Right ventricle myocardium inferior (tissue), 1 donor: ENCODE measurements at places on chromosomes 4 and X. TPM values are rescaled to one million over a fixed set of nuclear protein-coding genes. Genes with fewer than 3 reads are reported as not detected.

DNA sequence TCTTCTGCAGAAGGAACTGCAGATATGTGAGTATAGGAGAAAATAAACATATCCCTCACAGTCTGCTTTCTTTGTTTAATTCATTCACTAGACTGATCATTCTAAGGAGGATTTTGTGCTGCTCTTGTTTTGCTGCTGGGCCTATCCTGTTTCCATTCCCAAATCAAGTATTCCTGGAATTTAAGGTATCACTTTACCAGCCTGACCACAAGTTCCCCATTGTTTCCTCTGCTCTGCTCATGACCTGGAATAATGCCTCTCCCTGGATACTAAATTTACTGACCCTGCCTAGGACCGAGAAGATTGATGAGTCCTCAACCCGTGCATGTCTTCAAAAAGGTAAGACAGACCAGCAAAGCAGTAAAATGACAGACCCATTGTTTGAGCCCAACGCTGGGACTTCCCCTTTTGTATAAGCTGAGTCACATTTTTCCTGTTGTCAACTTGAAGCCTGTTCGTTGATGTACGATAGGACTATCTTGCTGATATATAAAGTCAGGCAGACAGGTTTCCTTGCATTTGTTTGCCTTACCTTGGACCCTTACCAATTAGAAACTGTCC lies 85.5 kb upstream of the TET2 start:
- DNase-seq = no peak

GRCh38 chr4:7900334-7900909 lies 39.2 kb downstream of the AFAP1 start:
- DNase-seq = no peak

GRCh38 chrX:119121341-119121740 lies 6.3 kb downstream of the KIAA1210 start:
- DNase-seq = no peak

DNA sequence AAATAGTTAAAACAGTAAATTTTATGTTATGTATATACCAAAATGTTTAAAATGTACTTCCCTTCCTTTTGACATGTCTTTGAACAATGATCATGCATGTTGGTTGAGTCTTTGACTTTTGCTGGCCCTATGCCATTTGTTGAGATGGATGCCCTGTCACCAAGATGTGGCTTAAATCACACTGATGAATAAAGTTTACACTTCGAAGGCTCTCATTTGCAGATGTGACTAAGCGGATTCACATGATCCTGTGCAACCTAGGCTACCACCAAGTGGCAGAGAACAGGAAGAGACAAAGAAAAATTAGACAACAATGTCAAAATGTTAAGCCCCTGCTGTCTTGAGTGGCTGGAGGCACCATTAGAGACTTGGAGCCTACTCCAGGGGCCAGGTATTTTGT lies 139.9 kb downstream of the RAB28 start:
- no peak for DNase-seq

GRCh38 chrX:27775984-27776383 lies 31.8 kb upstream of the MAGEB10 start:
- no peak for DNase-seq

DNA sequence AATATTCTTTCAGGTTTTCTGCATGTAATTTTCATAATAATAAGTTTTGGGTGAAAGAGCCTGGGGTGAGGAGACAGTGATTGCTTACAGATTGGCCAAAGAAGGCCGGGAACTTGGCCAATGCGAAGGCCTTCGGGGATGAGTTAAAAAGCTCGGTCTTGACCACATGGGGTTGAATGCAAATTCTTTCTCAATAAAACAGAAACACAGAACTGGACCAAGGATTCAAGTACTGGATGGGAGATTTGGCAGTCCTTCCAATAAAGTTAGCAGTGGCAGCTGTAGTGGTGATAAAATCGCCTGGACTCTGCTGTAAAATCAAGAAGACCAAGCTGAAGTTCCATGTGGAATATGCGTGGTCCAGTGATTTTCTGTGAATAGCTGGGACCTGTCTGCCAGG lies 282.2 kb upstream of the KLF3 start:
- DNase-seq = no peak

GRCh38 chr4:153809916-153810810 lies 21.3 kb upstream of the SFRP2 start:
- no peak for DNase-seq

- no peak for DNase-seq
Observed at GRCh38 chr4:39648827-39649558, 10.3 kb upstream of the SMIM14 start.

DNA sequence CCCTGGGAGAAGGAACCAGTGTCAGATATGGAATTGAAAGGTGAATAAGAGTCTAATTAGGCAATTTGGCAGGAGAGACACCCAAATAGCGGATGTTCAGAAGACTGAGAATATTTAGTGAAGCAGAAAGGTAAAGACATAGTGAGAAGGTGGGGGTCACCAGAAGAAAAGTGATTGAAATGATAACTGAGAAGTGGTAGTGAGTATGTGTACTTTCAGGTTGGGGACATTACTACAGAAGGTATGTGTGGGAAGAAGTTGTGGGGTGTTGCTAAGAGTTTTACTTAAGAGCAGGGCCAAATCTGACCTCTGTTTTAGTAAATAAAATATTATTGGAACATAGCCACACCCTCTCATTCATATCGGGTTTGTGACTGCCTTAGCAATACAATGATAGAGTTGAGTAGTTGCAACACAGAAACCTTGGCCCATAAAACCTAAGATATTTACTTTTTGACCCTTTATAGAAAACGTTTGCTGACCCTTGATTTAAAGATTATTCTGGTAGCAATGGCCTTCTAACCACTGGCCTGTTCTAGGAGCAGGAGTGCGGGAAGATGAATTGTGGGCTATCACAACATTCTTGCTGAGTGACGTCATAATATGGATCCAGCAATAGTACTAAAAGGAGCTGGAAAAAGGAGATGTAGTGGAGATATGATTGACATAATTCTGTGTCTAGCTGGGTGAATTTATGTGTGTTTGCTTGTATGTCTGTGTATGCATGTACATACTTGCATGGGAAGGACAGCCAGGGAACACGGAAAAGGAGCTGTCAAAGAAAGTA lies 115.3 kb downstream of the HS3ST1 start:
- DNase-seq = no peak

Gene SLC9B1
- total RNA-seq = 0.95 TPM

Gene NXF2B
- not detected for total RNA-seq
